ENCODE measurements at places on chromosomes 13 and 19.

DNA sequence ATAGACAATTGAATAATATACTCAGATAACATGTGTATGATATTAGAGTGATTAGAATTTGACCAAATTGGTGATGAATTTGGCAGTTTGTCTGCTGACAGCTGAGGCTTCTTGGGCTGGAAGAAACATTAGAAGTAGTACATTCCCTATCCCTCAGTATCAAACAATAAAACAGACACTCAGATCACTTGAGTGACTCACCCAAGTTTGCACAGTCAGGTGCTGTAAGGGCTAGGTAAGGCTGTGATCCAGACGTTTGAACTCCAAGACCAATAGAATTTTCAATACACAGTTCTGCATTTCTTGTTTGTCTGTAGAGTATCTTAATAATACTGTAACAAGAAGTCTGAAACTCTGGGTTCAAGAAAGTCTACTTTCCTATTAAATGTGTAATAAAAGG is 223.5 kb downstream of the POSTN start:
- no peak for DNase-seq

DNA sequence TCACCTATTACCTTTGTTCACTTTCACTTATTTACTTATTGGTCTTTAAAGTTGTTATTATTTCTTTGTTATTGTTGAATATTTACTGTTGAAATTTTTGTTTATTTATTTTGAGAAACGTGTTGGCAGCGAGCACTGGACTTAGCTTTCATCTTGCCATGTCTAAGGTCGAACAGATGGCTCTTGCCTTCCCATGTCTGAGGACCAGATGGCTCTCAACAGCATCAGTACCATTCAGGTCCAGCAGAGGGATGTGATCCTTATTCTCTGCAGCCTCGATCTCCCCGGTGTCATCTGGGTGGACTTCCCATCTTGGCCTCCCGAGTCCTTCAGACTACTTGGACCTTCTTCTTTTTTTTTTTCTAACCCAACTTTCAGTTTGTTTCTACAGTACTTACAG is 1437.6 kb downstream of the UQCRFS1 start:
- DNase-seq = no peak

DNA sequence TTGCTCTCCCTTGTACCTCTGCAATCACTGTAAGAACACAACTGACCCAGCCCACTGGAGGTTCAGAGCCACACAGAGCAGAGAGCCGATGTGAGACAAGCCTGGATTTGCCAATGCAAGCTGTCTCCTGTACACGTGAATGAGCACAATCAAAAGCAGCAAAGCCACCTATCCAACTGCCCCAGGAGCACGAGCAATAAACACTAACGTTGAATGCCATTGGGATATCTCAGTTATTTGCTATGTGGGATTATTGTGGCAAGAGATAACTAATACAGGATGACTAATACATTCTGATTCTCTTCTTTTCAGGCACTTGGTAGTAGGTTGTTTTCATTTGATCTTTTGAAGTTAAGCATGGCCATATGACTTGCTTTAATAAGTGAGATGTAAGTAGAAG is 85.2 kb upstream of the FAM216B start:
- DNase-seq = no peak

DNA sequence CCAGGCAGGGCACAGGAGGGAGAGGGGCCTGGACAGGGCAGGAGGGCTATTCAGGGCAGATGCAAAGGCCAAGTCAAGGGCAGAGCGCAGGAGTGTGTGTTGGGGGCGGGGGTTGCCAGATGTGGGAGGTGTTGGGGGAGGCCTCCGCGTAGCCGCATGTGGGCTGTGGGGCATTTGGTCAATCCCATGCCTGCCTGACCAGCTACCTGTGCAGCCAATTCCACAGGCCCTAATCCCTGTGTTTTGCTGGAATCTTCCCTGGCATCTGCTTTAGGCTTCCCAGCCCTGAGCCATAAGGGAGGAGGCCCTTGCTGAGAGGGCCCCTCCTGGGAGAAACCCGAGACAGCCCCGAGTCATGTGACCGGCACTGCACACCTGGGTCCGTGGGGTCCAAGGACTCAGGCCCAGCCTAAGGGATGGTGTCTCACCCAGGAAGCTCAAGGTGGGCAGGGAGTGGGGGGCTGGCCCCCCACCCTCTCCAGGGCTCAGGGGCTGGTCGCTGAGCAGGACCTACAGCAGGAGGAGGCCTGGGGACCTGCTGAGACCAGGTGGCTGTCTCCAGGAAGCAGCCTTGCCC is 20.3 kb downstream of the RFX1 start:
- DNase-seq = no peak

DNA sequence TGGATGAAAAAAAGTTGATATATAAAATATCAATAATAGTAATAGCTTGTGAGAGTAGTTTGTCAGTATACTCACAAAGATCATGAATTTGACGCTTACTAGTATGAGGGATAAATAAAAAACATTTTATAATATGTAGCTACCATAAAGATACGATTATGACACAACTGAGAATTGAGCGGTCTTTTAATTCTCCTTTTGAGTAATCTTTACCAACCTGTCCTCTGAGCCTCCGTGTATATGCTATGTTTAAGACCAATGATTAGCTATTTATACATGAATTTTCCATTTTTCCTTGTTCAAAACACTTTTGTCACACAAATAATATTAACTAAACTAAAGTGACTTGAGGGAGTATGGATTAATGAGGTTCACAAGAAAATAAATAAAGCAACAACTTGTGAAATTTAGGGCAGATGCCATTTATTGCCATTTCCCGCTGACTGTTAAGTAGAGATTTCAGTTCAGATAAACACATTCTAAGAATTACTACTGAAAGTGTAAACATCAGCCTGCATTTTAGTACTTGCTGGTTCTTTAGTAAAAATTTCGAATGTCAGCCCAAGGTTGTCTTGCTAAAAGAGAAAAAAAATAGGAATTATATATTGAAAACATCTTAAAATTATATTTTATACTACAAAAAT is 6.2 kb upstream of the IRS2 start:
- no peak for DNase-seq

DNA sequence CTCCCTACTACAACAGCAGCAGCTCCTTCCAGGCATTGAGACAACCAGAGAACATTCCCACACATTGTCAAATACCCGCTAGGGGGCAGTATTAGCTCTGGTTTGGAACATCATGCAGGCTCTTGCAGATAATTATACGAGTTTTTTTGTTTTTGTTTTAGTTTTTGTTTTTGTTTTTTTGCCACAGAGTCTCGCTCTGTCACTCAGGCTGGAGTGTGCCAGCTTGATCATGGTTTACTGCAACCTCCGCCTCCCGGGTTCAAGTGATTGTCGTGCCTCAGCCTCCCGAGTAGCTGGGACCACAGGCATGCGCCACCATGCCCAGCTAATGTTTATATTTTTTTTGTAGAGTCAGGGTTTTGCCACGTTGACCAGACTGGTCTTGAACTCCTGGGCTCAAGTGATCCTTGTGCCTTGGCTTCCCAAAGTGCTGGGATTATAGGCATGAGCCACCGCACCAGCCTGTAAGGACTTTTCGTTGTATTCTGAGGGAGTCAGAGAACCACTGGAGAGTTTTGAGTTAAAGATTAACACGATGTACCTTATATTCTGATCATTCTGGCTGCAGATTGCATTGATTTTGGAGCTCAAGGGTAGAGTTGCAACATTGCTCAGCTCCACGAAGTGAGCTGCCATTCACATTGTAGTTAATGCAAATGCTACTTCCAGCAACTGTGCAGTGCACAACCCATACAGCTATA is 41.7 kb upstream of the CEACAM20 start:
- peak; percentile 58 for DNase-seq

GRCh38 chr19:48400018-48400742 is 6.7 kb downstream of the GRIN2D start:
- peak; percentile 50 for DNase-seq

DNA sequence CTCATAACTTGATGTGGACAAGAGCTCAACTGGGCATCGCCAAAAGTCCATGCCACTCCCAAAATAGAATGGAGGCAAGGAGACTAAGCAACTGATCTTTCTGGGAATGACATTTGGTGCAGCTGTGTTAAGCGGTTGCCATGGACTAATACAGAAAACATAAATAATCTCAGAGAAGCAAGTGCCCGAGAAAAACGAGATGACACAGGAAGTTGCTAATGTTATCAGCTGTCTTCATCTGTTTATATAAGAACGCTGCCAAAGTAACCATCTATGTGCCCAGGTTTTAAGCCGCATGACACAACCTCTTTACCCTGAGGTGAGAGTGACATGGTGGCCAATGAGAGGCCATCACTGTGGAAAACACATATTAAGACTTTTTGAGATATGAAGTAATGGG is 54.9 kb upstream of the SACS start:
- DNase-seq = peak; percentile 12

- DNase-seq = no peak
Observed at GRCh38 chr13:103525530-103525929, 459.3 kb upstream of the SLC10A2 start.

DNA sequence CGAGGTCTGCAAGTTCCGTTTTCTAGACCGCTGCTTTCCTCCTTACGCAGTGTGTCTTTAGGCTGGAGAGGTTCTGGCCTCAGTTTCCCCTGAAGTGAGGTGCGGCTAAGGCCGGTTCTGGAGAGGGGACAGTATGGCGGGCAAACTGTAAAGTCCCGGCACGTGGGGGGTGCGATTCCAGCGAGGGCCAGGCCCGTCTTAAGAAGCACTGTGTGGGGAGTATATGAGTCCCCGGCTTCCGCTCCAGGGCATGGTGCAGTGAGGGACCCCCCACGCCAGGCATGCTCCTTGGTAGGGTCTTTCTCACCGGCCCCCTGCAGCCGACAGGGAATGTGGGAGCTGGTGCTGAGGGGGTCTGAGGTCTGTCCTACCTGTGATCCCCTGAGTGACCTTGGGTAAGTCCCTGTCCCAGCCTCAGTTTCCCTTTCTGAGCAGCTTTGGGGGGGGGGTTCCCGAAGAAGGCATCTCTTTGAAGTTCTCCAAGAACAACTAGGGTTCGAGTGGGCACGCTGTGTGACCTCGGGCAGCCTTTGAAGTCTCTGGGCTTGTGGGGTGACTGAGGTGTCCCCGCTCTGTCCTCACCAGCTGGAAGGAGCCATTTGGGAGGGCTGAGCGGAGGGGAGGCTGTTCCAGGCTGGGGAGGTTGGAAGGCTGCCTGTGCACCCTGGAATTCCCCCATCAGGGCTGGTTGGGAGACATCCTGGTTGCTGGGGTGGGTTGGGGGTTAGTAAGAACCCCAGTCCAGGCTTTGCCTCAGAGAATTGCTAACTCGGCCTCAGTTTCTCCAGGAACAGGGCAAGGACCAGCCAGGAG is 1.5 kb downstream of the NFIC start:
- DNase-seq = no peak

- no peak for DNase-seq
Observed at GRCh38 chr13:89053418-89053817, 1382.2 kb downstream of the SLITRK5 start.

DNA sequence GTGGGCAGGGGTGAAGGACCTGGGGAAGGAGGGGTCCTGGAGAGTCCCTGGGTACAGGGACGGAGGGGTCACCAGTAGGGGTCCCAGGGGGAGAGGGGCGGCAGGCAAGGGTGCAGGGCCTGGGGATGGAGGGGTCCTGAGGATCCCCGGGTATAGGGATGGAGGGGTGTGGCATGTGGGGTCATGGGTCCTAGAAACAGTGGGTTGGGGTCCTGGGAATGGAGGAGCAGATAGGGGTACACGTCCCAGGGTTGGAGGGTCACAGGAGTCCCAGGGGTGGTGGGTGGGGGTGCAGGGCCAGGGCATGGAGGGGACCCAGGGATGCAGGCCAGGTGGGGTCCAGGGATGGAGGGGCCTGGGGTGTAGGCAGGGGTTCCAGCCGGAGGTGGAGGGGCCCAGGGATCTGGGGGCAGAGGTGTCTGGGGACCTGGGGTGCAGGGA is 1.4 kb downstream of the BTBD2 start:
- DNase-seq = no peak

- DNase-seq = no peak
Observed at GRCh38 chr13:91565296-91565695, 166.9 kb downstream of the GPC5 start.

- no peak for DNase-seq
Observed at GRCh38 chr13:75986818-75987217, 350.7 kb downstream of the LMO7 start.

DNA sequence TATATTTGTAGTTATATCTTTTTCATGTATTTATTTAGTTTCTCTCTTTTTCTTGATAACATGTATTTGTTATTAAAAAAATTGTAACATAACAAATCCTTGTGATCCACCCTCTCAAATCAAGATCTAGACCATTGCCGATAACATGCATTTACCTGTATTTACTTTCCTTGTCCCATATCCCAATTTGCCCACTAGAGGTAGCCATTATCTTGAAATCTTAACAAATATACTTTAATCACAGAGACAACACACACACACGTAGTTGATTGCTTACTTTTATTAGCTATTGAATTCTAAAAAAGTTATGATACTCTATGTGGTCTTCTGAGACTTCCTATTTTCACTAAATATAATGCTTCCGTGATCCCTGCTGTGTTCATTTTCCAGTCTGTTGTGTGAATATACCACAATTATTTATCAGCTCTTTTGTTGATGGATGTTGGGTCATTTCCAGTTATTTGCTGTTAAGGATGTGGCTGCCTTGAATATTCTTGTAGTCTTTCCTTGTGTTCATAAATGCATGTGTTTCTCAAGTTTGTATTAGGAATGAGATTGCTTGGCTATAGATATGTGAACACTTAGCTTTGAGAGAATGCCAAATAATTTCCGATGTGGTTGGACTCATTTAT is 31.3 kb upstream of the ZMYM2 start:
- DNase-seq = peak; percentile 57

DNA sequence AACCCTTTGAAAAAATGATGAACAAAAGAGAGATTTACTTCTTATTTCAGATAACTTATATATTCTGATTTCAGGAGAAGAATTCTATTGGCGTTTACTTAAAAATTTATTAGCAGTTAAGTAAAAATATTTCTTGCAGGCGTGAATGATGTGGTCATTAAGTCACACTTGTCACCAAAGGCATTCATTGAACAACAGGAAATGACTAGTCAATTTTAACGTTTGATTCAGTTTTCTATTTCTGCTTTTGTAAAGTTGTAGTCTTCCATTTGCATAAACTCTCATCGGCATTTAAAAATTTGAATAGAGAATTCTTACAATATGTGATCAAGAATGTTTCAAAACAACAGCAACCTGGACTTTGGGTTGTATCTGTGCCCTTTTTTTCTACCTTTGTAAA is 83.4 kb downstream of the GPR12 start:
- no peak for DNase-seq

GRCh38 chr13:95477187-95477586 is 75.3 kb upstream of the CLDN10 start:
- DNase-seq = no peak

DNA sequence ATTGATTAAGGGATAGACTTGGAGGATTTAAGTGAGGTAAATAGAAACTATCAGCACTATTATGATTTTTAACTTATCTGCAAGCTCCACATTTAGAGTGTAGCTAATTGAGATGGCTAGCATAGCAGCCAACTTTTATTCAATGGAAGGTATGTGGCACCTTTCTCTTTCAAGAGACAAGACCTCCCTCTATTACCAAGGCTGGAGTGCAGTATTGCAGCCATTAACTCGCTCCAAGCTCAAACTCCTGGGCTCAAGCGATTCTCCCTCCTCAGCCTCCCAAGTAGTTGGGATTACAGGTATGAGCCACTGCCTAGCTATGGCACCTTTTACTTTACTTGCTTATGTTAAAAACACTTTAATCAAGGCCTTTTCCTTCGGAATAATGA is 8.2 kb downstream of the TPT1 start:
- DNase-seq = no peak

All from CD4-positive, alpha-beta T cell treated with Interleukin-21 for 1 hour (primary cell).